GM12892 (cell line): ENCODE measurements at places on chromosomes 7 and 10.

GRCh38 chr7:37973915-37974314, 53.5 kb downstream of the EPDR1 start:
- no peak for DNase-seq

GRCh38 chr7:73811760-73812168, 19.0 kb upstream of the CLDN4 start:
- peak; percentile 56 for DNase-seq

DNA sequence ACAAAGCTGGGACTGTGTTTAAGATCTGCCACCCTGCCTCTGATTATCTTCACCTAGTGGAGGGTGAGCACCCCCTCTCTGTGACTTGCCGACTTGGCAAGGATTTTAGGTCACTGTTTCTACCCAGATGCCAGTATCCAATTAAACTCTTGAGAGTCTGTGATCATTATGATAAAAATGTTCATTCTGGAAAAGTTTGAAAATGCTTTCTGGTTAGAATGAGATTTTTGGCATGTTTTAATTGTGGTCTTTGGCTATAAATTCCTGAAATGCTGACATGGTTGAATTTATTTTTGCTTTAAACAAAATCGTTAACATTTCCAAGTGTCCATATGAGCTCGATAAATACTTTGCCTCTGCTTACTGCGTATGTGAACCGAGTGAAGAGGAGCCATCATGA, 221.4 kb downstream of the BICC1 start:
- DNase-seq = no peak

GRCh38 chr10:114431414-114432135, 27.3 kb upstream of the AFAP1L2 start:
- no peak for DNase-seq

DNA sequence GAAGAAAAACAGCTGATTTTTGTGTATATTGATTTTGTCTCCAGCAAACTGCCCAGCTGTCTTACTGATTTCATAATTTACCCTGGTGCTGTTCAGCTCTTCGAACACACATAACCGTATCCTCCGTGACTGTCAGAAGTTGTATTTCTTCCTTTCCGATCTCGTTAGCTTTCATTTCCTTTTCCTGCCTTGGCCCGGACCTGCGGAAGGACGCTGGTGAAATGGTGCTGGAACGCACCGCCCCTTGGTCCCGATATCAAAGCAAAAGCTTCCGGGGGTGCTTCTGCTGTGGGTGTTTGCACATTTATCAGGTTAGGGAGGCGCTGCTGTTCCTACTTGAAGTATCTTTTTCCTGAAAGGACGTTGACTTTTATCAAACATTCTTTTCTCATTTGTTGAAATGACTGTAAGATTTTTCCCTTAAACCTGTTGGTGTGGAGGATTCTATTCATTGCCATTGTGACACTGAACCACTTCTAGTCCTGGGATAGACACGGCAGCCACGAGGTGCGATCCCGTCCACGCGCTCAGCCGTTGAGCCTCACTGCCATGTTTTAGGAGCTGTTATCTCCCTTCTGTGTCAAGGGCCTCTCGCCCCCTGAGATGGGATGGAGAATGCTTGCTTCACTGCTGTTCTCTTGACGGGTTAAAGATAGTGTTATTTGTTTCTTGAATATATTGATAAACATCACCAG, 72.6 kb downstream of the FOXL3 start:
- no peak for DNase-seq
